EH (cell line): ENCODE measurements at places on chromosomes 2 and 18.

DNA sequence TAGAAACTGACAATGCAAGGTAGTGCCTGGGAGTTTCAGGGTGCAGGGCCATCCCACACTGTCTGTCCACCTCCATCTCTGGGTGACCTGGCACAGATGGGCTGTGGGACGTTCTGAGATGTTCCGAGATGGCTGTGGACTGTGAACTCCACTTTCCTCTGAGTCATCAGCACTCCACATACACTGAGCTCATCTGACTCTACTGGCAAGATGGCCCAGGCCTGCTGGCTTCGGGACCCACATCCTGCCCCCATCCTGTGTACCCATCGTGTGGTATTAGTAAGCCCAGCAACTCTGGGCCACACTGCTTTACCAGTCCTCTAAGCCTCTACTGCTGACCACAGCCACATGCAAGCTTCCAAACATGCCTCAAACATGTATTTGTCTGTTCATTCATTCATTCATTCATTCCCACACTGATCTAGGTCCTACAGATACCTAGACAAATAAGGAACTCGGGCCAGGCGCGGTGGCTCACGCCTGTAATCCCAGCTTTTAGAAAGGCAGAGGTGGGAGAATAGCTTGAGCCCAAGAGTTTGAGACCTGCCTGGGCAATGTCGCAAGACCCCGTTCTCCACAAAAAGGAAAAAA is 124.8 kb upstream of the CXCR4 start:
- DNase-seq: no peak

- no peak for DNase-seq
Observed at GRCh38 chr2:1476617-1477195, 63.4 kb downstream of the TPO start.

- DNase-seq: no peak
Observed at GRCh38 chr2:4873364-4873763, 818.8 kb upstream of the SOX11 start.

- DNase-seq: peak; percentile 100
Observed at GRCh38 chr2:238864207-238865014, 16.5 kb downstream of the TWIST2 start.

GRCh38 chr2:200620606-200621390 is 35.0 kb downstream of the AOX1 start:
- no peak for DNase-seq

GRCh38 chr18:36831139-36831538 is 2.2 kb downstream of the KIAA1328 start:
- DNase-seq: peak; percentile 24

DNA sequence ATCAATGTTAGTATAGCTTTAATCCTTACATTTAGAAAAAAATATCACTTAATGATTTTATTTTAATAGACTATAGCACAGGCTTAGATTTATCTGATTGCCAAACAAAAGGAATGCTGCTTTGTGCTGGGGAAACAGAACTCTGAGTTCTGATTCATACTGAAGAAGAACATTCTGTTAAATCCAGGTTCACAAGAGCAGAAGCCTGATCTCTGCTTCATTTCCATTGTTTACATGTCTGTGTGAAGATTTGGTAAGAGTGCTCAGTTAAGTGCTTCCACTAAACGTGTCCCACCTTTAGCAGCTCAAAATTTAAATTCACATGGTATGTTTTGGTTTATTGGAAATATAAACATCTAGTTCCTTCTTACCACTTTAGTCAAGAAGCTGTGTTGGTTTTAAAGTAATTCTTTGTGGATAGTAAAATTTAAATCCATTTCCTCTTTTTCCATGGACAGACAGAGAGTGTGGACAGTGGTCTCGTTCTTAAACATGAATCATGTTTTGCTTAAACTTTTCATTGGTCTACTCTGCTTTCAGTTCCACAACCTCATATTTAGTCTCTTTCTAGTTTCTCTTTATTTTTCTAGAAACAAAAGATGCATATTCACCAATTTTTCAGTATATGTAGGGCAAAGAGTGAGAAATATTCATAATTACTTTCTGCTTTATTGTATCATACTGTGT is 59.1 kb downstream of the NYAP2 start:
- DNase-seq: no peak

- no peak for DNase-seq
Observed at GRCh38 chr2:65979446-65979845, 455.5 kb upstream of the MEIS1 start.

GRCh38 chr2:2561346-2562095 is 230.4 kb upstream of the MYT1L start:
- DNase-seq: no peak

- DNase-seq: peak; percentile 60
Observed at GRCh38 chr2:229339618-229340017, 68.5 kb upstream of the PID1 start.

DNA sequence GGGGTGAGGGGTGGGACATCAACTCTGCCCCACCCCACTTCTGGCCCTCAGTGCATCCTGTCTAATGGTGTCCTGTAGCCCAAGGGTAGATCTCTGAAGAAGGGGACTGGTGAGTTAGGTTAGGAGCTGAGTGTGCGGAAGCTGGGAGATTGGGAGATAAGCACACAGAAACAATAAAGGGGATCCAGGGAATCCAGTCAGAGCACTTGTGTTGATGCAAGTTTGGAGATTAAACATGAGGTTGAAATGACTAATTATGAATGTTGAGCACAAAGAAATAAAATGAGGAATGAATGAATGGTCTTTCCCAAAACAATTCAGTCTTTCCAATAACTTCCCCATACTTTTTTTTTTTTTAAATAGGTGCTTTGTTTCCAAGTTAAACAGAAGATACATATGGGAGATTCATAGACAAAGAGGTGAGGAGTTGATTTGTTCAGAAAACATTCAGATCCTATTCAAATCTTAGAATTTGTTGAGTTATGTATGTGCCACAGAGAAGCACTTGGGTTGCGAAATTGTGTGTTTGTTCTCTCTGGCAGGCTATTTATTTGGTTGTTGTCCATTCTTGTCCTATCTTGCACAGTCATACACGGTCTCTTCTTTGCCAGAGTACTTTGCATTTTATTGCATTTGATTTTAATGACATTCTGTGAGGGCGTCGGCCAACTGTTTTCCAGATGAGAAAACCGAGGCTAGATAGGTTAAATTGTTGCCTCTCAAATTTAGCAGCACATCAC is 31.6 kb upstream of the NABP1 start:
- peak; percentile 40 for DNase-seq

GRCh38 chr2:163269374-163270021 is 430.9 kb upstream of the KCNH7 start:
- no peak for DNase-seq

GRCh38 chr2:149331023-149331400 is 625 bp downstream of the LYPD6 start:
- no peak for DNase-seq

- peak; percentile 46 for DNase-seq
Observed at GRCh38 chr2:98455494-98455976, 10.9 kb downstream of the INPP4A start.

DNA sequence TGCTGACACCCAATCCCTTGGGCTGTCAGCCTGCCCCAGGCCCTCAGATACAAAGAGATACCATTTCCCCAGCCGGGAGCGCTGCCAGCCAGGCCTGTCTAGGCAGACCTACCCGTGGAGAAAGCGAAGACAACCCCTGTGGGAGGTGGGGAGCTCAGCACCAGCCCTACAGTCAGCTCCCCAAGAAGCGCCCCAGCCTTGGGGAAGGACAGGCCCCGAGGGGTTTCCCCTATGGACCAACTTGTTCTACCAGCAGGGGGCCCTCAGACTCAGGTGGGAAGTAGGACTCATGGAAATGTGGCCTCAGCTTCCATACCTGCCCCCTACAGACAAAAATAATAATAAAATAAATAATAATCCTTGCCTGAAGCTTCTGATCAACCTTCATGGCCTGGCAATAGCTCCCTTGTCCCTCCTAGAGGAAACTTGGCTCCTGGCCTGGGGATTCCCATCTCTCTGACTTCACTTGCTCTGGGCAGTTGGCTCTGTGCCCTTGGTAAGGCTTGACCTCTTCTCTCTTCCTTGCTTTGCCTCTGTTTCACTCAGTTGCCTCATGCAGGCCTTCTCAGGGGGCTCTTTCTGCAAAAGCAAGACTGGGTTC is 7.0 kb downstream of the SLC35F6 start:
- peak; percentile 94 for DNase-seq

GRCh38 chr18:49898421-49898820 is 85.1 kb upstream of the ACAA2 start:
- DNase-seq: peak; percentile 73

DNA sequence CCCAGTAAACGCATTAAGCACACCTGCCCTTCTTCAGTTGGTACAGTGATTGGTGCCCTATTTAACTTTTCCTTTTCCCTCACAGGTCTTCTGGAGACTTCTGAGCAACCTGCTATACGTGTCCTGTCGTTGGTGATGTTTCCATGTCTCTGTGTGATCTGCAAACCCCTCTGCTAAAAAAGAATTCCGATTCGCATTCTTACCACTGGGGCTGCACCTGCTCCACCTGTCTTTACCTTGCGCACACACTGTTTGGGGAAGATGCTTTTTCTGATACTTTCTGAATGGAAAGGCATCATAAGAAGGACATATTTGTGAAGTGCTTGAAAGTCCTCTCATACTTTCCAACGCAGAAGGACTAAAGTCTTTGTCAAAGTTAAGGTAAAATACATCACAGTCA is 323.9 kb upstream of the SOX11 start:
- no peak for DNase-seq
